Thoracic aorta (tissue), 2 donors: ENCODE measurements at places on chromosomes 13 and 19. TPM values are rescaled to one million over a fixed set of nuclear protein-coding genes. Genes with fewer than 3 reads are reported as not detected.

- no peak overlapping the region for H3K4me3 ChIP-seq
- no peak for DNase-seq
- H3K36me3 ChIP-seq: no peaks in the 10 kb centered on the region
- H3K4me1 ChIP-seq: no peaks in the 10 kb centered on the region
- no peaks in the 10 kb centered on the region for H3K27me3 ChIP-seq
Observed at GRCh38 chr13:70604448-70604847, 496.2 kb upstream of the KLHL1 start.

DNA sequence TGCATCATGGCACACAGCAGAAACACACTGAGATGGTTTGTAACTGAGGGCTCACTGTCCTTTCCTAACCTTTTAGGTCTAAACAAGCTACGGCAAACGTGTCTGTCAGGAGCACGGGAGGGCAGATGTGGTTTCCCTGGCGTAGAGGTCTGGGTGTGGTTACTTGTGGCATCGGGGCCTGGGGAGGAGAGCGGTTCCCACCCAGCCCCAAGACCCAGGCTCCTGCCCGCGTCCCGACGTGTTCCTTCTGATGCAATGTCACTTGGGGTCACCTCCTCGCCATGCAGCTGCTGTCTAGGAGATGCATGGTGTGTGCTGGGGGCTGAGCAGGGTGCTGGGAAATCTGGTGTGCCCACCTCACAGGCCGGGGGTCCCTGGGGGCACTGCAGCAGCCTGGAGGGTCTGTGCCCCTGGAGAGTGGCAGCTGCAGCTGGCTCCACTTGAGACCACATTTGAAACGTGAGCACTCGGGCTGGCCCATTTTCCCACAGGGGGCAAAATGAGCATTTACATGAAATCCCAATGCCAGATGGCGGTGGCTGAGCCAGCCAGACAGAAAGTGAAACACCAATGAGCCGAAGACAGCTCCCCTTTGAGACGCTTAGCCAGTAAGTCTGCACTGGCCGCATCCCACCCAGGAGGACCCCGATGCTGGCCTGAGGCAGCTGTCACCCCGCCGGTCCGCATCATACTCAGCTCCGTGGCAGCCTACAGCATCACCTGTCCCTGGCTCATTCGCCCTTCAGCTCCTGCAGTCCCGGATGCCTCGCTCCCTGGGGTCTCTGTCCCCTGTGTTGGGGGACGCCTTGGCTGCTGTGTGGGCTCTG lies 22.3 kb upstream of the MYDGF start:
- H3K27ac ChIP-seq: no peak overlapping the region
- no peaks in the 10 kb centered on the region for H3K27me3 ChIP-seq
- no peaks in the 10 kb centered on the region for H3K4me1 ChIP-seq
- DNase-seq: no peak
- no peak overlapping the region for H3K4me3 ChIP-seq
- H3K36me3 ChIP-seq: peaks cover 74% of the 10 kb centered on the region

DNA sequence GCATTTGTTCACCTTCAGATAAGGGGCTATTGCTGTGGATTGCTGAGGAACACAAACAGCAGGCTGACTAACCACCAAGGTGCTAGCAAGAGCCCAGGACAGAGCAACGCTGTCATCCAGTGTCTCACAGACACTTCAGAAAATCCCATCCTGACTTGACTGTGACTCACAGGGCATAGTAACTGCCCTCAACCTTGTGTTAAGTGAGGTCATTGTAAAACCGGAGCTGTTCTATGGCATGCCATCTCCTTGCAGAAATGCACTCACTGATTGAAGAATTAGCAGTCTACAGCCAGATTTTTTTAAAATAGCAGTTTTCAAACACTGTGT lies 51.1 kb downstream of the TNFRSF19 start:
- H3K36me3 ChIP-seq: no peaks in the 10 kb centered on the region
- H3K27ac ChIP-seq: no peak overlapping the region
- H3K27me3 ChIP-seq: no peaks in the 10 kb centered on the region
- H3K4me1 ChIP-seq: no peaks in the 10 kb centered on the region

DNA sequence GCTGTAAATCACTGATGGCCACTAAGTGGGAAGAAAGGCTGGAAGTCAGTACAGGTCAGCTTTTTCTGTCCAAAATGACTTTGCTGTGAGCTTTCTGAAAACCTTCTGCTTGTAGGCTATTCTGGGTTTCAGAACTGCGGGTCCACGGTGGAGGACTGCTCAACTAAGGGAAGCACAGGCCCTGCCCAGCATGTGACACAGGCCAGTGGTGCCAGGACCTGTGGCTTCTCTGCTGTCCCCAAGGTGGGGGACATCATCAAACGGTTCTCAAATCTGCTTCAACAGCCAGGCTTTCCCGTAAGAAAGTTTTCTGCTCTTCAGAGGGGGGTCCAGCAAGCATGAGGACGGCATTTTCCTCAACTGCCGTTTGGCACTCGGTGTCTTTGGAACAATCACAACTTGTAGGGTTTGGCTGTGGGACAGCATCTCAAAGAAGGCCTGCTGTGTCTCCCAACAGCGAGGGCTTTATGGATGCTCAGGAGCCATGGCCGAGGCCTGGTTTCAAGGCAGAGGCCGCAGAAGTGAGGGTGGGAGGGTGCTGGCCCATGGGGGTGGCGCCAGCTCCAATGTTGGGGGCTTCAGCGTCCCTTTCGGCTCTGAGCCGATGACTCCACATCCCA lies 3.8 kb downstream of the SGTA start:
- no peak for DNase-seq
- no peak overlapping the region for H3K4me3 ChIP-seq
- no peak overlapping the region for H3K27ac ChIP-seq
- H3K4me1 ChIP-seq: peaks cover 7% of the 10 kb centered on the region

DNA sequence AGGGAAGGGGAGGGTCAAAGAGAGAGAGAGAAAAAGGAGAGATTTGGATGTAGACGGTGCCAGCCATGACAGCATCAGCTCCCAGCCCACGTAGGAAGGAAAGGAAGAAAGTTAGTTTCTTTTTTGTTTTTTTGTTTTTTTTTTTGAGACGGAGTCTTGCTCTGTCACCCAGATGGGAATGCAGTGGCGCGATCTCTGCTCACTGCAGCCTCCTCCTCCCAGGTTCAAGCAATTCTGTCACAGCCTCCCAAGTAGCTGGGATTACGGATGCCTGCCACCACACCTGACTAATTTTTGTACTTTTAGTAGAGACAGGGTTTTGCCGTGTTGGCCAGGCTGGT lies 27.6 kb downstream of the ELL start:
- DNase-seq: no peak
- H3K4me1 ChIP-seq: peaks cover 67% of the 10 kb centered on the region
- no peak overlapping the region for H3K27ac ChIP-seq
- no peaks in the 10 kb centered on the region for H3K36me3 ChIP-seq
- H3K27me3 ChIP-seq: no peaks in the 10 kb centered on the region

DNA sequence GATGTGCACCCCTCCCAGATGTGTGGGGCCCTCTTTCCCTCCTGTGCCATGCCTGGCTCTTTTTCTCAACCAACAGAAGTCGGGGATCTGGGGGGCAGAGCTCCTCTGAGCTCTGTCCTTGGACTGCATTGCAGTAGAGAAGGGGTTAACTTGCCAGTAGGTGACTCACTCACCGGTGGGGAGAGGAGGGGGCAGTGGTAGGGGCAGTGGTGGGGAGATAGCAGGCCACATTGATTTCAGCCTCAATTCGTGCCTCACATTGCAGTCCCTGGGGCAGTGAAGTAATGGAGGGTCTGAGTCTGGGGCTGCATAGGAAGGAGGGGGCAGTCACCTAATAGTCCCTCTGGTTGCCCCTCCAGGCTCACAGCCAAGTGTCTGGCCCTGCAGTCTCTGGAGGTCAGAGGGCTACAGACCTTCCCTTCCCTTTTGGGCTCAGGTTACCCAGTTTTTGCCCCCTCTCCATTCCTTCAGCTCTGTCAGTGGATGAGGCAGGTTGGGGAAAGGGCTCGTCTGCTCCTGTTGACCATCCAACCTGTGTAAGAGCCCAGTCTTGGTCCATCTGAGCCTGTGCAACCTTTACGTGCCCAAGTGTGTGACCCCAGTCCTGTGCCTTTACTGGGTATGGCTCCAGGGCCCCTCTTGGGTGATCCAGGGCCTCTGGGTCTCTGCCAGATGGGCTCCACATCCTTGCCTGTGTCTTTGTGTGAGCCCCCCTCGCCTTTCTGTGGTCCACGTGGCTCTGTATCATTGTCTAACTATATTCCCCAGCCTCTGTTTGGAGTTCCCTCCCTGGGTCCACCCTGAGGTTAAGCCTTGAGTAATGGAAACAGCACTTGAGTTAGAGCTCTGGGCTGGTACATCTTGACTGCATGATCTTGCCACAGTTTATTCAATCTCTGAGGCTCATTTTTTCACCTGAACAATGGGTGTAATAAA lies 13.0 kb downstream of the CIC start:
- no peak for DNase-seq
- H3K27ac ChIP-seq: peak overlapping the region; percentile 91
- peak overlapping the region; percentile 81 for H3K4me3 ChIP-seq

DNA sequence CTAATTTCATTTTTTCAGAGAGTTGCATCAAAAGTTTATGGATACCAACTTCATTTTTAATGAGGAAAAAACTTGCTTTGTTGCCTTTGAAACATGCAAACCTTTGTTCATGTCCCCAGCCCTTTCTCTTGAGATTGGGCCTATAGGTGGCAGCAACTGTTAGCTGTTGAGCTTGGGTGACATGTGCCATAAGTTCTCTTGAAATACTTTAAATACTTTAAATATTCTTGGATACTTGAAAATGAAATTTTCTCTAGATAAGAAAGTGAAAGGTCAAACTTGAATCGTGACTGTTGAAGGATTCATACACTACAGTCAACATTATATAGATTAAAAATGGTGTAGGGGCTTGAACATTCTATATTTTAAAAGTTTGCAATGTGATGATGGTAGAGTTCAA lies 294.9 kb downstream of the NDFIP2 start:
- H3K27me3 ChIP-seq: no peaks in the 10 kb centered on the region
- H3K27ac ChIP-seq: no peak overlapping the region
- no peaks in the 10 kb centered on the region for H3K36me3 ChIP-seq
- H3K4me3 ChIP-seq: no peak overlapping the region

- no peak overlapping the region for H3K27ac ChIP-seq
- peaks cover 55% of the 10 kb centered on the region for H3K36me3 ChIP-seq
- no peaks in the 10 kb centered on the region for H3K27me3 ChIP-seq
Observed at GRCh38 chr19:12015753-12016116, 19.7 kb downstream of the ZNF433 start.

PEG3 gene
- total RNA-seq: 11.6 TPM

CLDND2 gene
- total RNA-seq: not detected

TEKTIP1 gene
- total RNA-seq: not detected

ANGPTL8 gene
- not detected for total RNA-seq

CEBPA gene
- total RNA-seq: 4.9 TPM

TSSK6 gene
- 3.6 TPM for total RNA-seq

KCNC3 gene
- 1.3 TPM for total RNA-seq

LRG1 gene
- total RNA-seq: 13.5 TPM

SELENOV gene
- total RNA-seq: not detected
